ENCODE measurements at places on chromosomes 6 and 20. TPM values are rescaled to one million over a fixed set of nuclear protein-coding genes. Genes with fewer than 3 reads are reported as not detected.

Gene DSP
- 6.7 TPM for total RNA-seq

Gene GJA1
- 281 TPM for total RNA-seq

DNA sequence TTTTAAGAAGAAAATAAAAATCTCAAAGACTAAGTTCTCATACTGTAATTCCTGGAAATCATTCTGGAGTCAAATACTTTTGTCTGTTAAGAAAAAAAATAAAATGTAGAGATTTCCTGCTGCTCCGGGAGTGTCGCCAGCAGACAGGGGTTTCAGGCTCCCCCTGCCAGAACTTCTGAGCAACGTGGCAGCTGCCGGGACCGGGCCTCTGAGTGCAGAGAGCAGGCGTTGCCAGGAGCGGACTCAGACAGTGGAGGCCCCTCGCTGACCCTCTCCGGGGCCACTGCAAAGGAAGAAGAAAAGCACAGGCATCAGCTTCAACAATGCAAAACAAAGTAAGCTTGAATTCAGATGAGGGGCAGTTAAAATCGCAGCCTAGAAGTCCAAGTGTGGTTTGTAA is 95.5 kb downstream of the THBS2 start:
- H3K27me3 ChIP-seq: no peaks in the 10 kb centered on the region
- peak overlapping the region; percentile 37 for H3K4me3 ChIP-seq
- DNase-seq: no peak
- H3K27ac ChIP-seq: peak overlapping the region; percentile 72

DNA sequence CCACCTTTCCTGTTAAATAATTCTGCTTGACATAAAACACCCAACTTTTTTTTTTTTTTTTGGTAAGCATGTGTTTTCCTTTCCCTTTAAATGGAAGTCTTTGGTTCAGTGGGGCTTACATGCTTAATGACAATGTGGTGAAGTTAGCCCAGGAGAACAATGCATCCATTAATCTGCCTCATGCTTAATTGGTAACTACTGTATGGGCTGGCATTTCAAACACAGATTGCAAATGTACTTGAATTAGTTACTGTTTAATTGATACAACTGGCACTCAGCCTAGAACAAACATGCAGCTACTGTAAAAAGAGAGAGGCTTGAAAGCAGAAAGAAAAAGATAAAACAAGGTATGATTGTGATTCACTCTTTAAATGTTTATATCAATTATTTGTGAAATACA is 483.6 kb upstream of the NOX3 start:
- no peaks in the 10 kb centered on the region for H3K27me3 ChIP-seq
- H3K4me3 ChIP-seq: no peak overlapping the region
- H3K27ac ChIP-seq: no peak overlapping the region
- H3K4me1 ChIP-seq: no peaks in the 10 kb centered on the region

DNA sequence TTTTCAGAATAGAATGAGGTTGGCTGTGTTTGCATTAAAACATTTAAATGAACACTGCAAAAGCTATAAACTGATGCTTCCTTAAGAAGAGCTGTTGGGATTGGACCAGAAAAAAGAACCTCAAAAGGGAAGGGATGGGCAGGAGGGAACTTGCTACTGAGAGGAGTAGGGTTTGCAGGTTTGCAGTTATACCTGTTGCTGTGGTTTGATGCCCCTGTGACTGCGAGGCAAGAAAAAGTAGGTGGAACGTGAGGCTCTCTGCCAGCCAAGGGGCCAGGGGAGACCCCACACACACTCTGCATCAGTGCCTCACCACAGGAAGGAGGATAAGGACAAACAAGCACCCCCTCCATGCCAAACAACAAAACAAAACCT is 197.2 kb downstream of the BCAS1 start:
- no peak for DNase-seq
- no peak overlapping the region for H3K27ac ChIP-seq
- peaks cover 6% of the 10 kb centered on the region for H3K4me1 ChIP-seq
- H3K4me3 ChIP-seq: peak overlapping the region; percentile 48
- no peaks in the 10 kb centered on the region for H3K36me3 ChIP-seq

GRCh38 chr6:25302677-25303128 is 23.5 kb downstream of the CARMIL1 start:
- H3K36me3 ChIP-seq: no peaks in the 10 kb centered on the region
- H3K27ac ChIP-seq: peak overlapping the region; percentile 98
- H3K27me3 ChIP-seq: no peaks in the 10 kb centered on the region
- peak overlapping the region; percentile 12 for H3K4me3 ChIP-seq
- peaks cover 69% of the 10 kb centered on the region for H3K4me1 ChIP-seq
- no peak for DNase-seq

- peaks cover 12% of the 10 kb centered on the region for H3K4me1 ChIP-seq
- no peak overlapping the region for H3K4me3 ChIP-seq
- no peaks in the 10 kb centered on the region for H3K27me3 ChIP-seq
- no peak for DNase-seq
- no peak overlapping the region for H3K27ac ChIP-seq
- peaks cover 15% of the 10 kb centered on the region for H3K36me3 ChIP-seq
These were observed 29.5 kb upstream of the SPDEF start for GRCh38 chr6:34585512-34586061.

GRCh38 chr20:8145246-8146168 is 13.4 kb downstream of the PLCB1 start:
- H3K4me3 ChIP-seq: no peak overlapping the region
- H3K4me1 ChIP-seq: peaks cover 19% of the 10 kb centered on the region
- no peak for DNase-seq
- H3K27ac ChIP-seq: no peak overlapping the region
- H3K36me3 ChIP-seq: no peaks in the 10 kb centered on the region
- H3K27me3 ChIP-seq: no peaks in the 10 kb centered on the region

- H3K27ac ChIP-seq: no peak overlapping the region
- DNase-seq: no peak
- no peaks in the 10 kb centered on the region for H3K36me3 ChIP-seq
- no peaks in the 10 kb centered on the region for H3K27me3 ChIP-seq
These were observed 157.7 kb downstream of the ANKRD60 start for GRCh38 chr20:58070664-58071196.

All from thoracic aorta (tissue), 2 donors.